ENCODE measurements at places on chromosomes 2 and 18.

DNA sequence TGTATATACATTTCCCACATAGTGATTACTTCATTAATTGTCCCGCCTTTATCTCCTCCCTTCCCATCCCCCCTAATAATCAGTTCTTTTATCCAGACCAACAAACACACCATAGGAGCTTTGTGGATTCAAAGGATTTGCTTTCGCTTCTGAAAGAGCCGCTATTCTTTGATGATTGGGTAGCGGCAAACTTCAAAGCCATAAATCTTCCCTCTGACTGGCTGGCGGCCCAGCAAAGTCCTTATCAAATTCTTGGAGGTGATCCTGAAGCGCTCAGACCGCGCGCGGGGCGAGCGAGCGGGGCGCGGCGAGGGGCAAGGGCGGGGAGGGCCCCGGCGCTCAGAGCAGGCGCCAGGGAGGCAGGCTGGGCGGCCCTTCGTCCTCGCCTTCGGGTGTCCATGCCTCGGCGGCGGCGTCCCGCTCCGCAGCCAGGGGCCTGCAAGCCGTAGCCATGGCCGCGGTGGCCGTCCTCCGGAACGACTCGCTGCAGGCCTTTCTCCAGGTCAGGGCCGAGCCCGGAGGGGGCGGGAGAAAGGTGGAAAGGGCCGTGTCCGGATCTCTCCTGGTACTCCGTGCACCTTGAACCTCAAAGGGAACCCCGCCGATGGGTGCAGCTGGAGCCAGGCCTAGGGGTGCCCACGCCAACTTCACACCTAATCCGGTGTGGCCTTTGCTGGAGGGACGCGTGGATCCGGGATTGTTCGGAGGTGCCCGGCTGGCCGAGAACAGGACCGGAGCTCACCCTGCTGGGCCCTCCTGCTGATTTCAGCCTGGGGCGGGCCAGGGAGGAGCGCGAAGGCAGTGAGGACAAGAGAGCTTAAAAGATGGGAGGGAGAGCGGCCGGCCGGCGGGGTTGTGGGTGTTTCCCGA is at the start of gene SP5:
SP5 (plus strand) TSS at position 276 of the 870 bp plus-strand sequence; CDS start at position 452, 176 bp downstream.
- DNase-seq, result peak; percentile 22

GRCh38 chr18:76005632-76006208 is 489.3 kb downstream of the ZNF516 start:
- no peak for DNase-seq

GRCh38 chr18:10900435-10900834 is 248.9 kb downstream of the PIEZO2 start:
- DNase-seq, result no peak

- DNase-seq, result no peak
Measured at GRCh38 chr18:34697233-34697632, 12.9 kb upstream of the DTNA start.

GRCh38 chr2:120940319-120940696 is 204.6 kb downstream of the GLI2 start:
- no peak for DNase-seq
